ENCODE measurements at places on chromosomes 16 and 17.

DNA sequence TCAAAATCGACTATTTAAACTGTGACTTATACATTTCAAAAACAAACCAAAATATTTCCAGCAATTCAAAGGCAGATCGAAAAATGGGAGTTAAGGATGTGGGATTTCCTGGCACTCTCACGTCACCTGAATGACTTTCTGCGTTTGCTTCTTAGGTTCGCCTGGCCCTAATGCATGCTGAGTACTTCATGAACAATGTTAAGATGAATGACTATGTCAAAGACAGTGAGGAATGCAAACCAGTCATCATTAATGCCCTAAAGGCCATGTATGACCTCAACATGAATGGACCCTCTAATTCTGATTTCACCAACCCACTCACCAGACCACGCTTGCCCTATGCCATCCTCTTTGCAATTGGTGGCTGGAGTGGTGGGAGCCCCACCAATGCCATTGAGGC is 7.3 kb downstream of the KLHL10 start:
- peak; percentile 50 for DNase-seq

DNA sequence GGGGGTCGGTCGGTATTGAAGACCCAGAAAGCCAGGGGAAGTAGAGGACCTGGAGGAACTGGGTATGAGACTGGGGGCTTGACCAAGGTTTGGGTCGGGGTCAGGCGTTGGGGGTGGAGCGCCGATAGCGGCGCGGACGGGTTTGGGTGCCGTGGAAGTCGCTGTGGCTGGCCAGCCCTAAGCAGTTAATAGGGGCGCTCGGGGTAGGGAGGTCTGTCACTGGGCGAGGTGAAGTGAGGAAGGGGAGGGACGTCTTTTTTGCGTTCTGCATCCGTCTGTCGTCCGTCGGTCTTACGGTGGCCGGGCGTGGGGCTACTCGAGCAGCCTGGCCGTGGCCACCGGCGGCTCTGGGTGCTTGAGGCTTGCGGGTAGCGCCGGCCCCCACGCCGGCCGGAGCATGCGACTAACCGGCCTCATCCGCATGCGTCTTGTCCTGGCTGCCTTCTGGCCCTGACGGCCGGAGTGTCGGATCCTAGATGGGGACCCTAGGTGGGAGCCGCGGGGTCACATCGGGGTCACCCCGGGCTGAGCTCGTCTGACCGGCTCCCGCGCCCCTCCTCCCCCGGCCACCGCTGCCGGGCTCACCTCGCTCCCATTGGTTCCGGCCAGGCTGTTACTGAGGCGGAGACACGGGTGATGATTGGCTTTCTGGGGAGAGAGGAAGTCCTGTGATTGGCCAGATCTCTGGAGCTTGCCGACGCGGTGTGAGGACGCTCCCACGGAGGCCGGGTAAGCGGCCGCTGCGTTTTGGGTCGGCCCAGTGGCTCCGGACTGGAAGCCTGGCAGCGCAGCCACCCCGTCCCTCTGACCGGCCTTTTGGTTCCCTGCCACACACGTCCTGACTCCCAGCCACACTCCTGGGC is 10.3 kb upstream of the TMEM88 start:
- peak; percentile 92 for DNase-seq

- DNase-seq, result no peak
Observed at GRCh38 chr17:12104831-12105230, 84.2 kb downstream of the MAP2K4 start.

- DNase-seq, result peak; percentile 11
Observed at GRCh38 chr17:72150632-72151460, 30.0 kb downstream of the SOX9 start.

GRCh38 chr17:77096570-77097214 is 44.1 kb upstream of the SEC14L1 start:
- DNase-seq, result peak; percentile 40

- no peak for DNase-seq
Observed at GRCh38 chr17:80133626-80133970, 13.3 kb downstream of the EIF4A3 start.

DNA sequence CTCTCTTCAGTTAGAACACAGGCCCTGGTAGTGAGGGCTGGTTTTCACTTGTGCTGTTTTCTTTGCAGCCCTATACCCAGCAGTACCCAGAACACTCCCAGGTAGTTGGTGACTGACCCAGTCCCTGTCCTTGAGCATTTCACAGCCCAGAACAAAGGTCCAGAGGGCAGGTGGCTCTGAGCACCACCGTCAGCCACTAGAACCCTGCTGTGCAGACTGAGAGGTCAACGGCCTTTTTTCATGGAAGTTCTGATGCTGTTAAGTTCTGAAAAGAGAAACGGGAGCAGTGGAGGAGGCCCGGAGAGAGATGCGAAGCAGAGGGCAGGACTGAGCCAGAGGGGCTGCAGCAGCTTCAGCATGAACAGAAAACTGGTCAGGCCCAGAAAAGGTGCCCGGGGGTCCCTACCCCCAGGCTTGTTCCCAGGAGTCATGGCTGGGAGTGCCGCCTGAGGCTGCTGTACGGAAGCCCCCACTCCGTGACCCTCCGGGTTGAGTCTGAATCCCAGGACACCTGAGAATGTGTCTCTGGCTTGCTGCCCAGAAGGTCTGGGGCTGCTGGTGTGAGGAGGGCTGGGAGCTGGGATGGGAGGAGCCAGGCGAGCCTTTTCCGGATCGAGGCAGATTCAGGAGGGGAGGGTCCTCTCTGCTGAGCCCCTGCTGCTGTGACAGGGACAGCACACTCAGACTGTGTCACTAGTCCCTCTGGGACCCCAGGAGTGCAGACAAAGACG is 8.7 kb downstream of the ZNF276 start:
- no peak for DNase-seq

DNA sequence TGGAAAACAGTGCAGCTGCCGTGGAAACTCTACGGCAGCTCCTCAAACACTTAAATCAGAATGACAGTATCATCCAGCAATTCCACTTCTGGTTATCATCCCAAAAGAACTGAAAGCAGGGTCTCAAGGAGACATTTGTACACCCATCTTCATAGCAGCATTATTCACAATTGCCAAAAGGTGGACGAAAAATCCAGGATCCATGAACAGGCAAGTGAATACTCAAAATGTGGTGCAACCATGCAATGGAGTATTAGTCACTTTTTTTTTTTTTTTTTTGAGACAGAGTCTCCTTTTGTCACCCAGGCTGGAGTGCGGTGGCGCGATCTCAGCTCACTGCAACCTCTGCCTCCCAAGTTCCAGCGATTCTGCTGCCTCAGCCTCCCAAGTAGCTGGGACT is 10.6 kb upstream of the AATK start:
- peak; percentile 11 for DNase-seq

GRCh38 chr17:48413613-48414405 is 16.2 kb downstream of the SKAP1 start:
- no peak for DNase-seq

DNA sequence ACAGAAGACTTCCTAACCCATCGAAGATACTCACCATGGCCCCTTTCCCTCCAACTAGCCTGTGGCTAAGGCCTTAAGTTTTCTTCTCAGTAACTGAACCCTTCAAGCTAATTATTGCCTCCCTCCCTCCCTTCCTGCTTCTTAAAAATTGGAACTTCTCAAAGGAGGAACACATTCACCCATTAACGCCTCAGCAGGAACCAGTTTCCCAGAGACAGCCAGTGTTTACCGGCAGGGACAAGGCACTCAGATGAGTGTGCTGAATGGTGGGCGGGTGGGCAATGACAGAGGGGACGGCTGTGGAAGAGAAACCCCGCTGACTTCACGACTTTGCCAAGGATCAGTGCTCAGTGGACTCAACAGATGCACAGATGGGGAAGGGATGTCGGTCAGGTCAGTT is 20.3 kb downstream of the PITPNA start:
- DNase-seq, result no peak

DNA sequence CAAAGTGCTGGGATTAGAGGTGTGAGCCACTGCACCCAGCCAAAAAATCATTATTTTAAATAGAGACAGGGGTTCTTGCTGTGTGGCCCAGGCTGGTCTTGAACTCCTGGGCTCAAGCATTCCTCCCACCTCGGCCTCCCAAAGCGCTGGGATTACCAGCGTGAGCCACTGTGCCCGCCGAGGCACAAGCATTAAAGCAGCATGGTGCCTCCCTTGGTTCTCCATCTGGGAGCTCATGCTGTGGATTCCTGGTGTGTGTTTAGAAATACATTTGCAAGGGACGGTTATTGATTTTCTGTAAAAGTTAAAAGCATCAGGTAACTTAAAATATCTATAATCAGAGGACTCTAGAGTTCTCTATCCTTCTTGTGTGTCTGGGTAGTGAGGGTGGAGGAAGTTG is 14.7 kb upstream of the CAPN15 start:
- DNase-seq, result no peak

DNA sequence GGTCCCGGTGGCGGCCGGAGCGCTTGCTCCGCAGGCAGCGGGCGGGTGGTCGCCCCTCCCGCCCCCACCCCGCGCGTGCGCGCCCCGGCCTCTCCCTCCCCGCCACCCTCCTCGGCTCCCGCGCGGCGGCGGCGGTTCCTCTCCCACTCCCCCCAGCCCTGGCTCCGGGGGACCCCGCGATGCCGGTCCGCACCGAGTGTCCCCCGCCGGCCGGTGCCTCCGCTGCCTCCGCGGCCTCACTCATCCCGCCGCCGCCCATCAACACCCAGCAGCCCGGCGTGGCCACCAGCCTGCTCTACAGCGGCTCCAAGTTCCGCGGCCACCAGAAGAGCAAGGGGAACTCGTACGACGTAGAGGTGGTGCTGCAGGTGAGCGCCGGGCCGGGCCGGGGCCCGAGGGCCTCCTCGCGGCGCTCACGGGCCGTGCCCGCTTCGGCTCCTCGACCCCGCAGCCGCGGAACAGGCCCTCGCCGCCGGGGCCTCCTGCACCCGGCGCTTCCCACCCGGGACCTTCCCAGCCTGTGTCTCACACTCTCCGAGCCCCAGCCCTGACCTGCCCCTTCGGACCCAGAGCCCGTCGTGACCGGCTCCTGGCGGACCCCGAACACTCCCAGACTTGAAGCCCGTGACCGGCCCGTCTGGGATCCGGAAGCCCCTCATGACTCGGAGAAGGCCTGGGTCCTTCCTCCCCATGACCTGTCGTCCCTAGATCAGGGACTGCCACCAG is 490 bp downstream of the GID4 start:
- DNase-seq, result peak; percentile 20

- no peak for DNase-seq
Observed at GRCh38 chr17:79298799-79299198, 224.2 kb downstream of the ENGASE start.

- no peak for DNase-seq
Observed at GRCh38 chr17:15738066-15738465, 6.0 kb downstream of the TBC1D26 start.

All from RPMI7951 (cell line).